Spinal cord (tissue), 10 donors: ENCODE measurements at places on chromosomes 6 and 20. TPM values are rescaled to one million over a fixed set of nuclear protein-coding genes. Genes with fewer than 3 reads are reported as not detected.

GRCh38 chr6:42136508-42137193 lies 5.8 kb downstream of the C6orf132 start:
- H3K4me3 ChIP-seq, result no peak overlapping the region
- peaks cover 7% of the 10 kb centered on the region for H3K27me3 ChIP-seq
- H3K36me3 ChIP-seq, result no peaks in the 10 kb centered on the region
- peak; percentile 41 for DNase-seq

- H3K4me1 ChIP-seq, result no peaks in the 10 kb centered on the region
- H3K36me3 ChIP-seq, result no peaks in the 10 kb centered on the region
- no peak overlapping the region for H3K4me3 ChIP-seq
- no peak for DNase-seq
These were observed 58.6 kb downstream of the EFCAB8 start for GRCh38 chr20:32917191-32917950.

DNA sequence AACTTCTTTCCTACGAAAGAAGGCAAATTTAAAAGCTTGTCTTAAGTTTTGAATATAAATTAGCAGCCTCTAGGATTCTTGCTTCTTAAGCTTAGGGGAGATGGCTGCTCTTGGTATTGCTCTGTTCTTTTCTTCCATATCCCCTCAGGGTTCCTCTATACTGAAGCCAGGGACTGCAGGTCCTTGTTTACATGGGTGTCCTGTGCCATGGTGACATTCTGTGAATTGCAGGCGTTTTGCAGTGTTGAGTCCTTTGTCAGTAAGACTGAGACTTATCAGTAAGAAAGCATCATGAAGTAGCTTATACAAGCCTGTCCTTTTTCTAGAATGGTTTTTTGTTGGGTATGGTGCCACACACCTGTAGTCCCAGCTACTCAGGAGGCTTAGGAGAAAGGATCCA lies 147.8 kb downstream of the ARID1B start:
- H3K4me3 ChIP-seq, result no peak overlapping the region
- no peaks in the 10 kb centered on the region for H3K36me3 ChIP-seq

DNA sequence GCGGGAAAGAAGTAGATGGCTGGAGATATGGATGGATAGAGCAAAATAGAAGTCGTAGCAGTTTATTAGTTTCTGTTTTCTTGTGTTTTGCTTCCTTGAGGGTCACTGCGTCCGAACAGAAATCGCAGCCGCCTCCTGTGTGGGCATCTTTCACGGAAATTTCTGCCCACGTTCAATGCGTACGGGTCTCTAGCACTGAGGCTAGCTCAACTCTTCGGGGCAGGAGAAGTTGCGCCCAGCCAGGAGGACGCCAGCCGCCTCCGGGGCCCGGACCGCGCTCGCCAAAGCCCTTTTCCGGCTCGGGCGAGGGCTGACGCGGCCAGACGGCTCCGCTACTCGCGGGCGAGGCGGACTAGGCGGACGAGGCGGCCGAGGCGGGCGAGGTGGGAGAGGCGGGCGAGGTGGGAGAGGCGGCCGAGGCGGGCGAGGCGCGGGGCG lies 814 bp downstream of the TFAP2B start:
- H3K4me3 ChIP-seq, result peak overlapping the region; percentile 43
- no peaks in the 10 kb centered on the region for H3K36me3 ChIP-seq
- H3K4me1 ChIP-seq, result peaks cover 18% of the 10 kb centered on the region

DNA sequence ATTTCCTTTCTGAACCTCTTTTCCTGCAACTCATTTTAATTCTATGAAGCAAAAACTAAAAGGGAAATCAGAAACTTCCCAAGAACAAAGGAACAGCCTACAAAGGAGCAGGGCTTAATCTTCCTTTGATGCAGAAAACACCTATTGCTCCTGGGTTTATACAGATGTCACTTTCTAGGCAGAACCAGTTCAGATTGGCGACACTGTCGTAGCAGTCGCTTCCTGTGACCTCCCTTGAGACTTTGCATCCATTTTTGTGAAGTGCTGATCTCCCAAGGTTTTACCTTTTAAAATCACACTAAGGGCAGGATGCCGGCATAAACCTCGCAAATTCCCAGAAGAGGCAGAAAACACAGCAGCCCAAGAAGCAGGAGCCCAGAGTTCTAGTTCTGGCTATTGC lies 40.1 kb downstream of the JAG1 start:
- H3K4me3 ChIP-seq, result no peak overlapping the region
- H3K27me3 ChIP-seq, result no peaks in the 10 kb centered on the region
- H3K36me3 ChIP-seq, result no peaks in the 10 kb centered on the region
- DNase-seq, result no peak
- H3K27ac ChIP-seq, result no peak overlapping the region

DNA sequence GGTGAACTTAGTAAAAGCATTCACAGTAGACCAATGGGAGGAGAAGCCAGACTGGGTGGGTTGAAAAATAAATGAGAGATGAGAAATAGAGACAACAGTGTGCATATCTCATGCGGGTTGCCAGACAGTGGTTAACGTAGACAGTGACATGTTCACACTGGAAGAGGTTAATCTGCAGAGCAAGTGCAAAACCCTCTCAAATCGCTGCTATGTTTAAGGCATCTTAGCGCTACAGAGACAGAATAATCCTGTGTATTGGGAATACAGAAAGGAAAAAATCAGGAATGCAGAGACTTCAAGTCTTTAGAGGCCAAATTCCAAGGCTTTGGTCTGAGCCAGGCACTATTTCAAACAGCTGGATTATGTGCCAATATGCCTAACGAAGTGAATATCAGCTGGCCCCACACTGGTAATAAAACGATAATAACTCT lies 107.1 kb downstream of the TSHZ2 start:
- no peak overlapping the region for H3K27ac ChIP-seq
- H3K36me3 ChIP-seq, result no peaks in the 10 kb centered on the region
- no peak overlapping the region for H3K4me3 ChIP-seq
- no peaks in the 10 kb centered on the region for H3K27me3 ChIP-seq
- DNase-seq, result no peak
- no peaks in the 10 kb centered on the region for H3K4me1 ChIP-seq

GRCh38 chr6:136723780-136724179 lies 68.5 kb downstream of the MAP3K5 start:
- H3K4me3 ChIP-seq, result no peak overlapping the region
- no peak for DNase-seq
- H3K27me3 ChIP-seq, result no peaks in the 10 kb centered on the region
- H3K36me3 ChIP-seq, result no peaks in the 10 kb centered on the region

DNA sequence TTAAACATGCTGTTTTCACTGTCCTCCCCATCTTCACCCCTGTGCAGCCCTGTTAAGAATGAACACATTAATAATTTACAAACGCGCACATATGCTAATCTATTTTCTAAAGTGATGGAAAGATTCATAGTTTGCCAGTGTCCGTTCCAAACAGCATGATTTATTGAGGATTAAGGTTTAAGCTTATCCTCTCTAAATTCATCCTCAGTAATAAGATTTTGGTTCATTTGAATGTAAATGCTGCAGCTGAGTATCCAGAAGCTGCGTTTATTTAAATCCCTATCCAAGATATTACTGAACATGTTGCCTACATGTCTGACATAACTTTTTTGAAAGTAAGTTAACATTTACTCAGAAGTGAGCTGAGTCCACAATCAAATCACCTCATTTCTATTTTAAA lies 42.8 kb upstream of the FAM135A start:
- no peaks in the 10 kb centered on the region for H3K4me1 ChIP-seq
- H3K27ac ChIP-seq, result no peak overlapping the region
- no peak for DNase-seq
- no peaks in the 10 kb centered on the region for H3K27me3 ChIP-seq
- no peak overlapping the region for H3K4me3 ChIP-seq

DNA sequence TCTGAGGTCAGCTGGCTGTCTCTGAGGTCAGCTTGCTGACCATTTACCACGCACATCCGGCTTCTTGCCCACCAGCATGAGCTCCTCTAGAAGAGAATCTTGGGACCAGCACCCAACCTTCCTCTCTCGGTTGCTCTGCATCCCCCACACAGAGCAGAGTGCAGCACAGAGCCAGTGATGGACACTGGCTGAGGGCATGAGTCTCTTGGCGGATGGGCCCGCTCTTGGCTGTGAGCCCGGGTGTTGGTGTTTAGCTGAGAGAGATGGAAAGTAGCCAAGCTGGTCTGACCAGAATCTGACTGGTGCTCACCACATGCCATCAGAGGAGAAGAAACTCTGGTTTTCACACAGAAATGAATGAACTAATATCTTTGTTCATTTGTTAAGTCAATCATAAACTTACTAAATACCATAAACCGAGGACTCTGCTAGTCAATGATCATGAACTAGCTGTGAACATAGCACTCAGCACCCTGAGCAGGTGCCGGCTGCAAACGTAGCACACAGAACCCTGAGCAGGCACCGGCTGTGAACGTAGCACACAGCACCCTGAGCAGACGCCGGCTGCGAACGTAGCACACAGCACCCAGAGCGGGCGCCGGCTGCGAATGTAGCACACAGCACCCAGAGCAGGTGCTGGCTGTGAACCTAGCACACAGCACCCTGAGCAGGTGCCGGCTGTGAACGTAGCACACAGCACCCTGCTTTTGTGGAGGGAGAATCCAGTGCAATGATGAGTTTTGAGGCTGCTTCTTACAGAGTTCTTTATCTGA lies 10.4 kb upstream of the THBS2 start:
- H3K36me3 ChIP-seq, result no peaks in the 10 kb centered on the region
- H3K27me3 ChIP-seq, result no peaks in the 10 kb centered on the region
- peaks cover 18% of the 10 kb centered on the region for H3K4me1 ChIP-seq
- no peak for DNase-seq
- H3K4me3 ChIP-seq, result no peak overlapping the region

DNA sequence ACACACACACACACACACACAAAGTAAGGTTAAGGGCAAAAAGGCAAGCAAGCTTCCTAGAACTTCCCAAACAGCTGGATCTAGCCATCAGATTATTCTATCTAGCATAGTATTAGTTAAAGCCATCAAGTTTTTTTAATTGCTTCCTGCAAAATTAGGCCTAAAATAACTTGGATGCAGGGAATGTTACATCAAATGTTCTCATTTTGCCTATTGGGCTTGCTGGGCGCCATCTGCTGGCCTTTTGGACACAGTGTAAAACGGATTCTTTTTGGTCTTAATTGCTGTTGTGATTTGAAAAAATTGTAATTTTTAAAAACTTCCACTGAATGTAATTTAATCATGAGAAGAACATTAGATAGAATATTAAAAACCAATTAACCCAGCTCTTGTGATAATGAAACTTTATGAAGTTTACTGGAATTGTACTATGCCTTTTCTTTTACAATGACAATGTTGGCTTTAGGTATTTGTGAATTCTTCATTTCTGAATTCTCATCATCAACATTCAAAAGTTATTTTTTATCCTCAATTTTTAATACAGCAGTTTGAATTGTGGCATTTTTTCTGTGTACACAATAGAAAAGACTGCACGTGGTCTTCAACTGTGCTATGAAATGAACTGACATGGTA lies 6.8 kb downstream of the MKKS start:
- no peaks in the 10 kb centered on the region for H3K4me1 ChIP-seq
- no peaks in the 10 kb centered on the region for H3K36me3 ChIP-seq
- H3K27ac ChIP-seq, result no peak overlapping the region
- no peak for DNase-seq
- no peak overlapping the region for H3K4me3 ChIP-seq

DNA sequence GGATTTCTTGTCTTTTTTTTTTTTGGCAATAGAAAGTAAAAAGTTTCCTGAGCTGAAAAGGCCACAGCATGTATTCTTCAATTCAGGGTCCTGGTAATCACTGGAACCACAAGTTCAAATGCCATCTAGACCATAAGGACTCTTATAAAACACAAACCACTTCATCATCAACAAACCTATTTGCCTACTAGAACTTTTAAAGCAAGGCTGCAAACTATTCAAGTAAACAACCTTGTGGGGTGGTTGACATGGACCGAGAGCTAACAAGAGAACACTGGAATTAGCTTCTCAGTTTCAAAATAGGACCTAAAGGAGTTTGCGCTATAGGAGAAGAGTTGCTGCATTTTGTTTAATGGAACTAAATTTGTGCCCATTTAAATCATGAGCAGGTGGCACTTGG lies 215.9 kb downstream of the ATXN1 start:
- no peaks in the 10 kb centered on the region for H3K27me3 ChIP-seq
- H3K36me3 ChIP-seq, result no peaks in the 10 kb centered on the region
- no peak for DNase-seq
- peaks cover 5% of the 10 kb centered on the region for H3K4me1 ChIP-seq
- H3K4me3 ChIP-seq, result no peak overlapping the region

DNA sequence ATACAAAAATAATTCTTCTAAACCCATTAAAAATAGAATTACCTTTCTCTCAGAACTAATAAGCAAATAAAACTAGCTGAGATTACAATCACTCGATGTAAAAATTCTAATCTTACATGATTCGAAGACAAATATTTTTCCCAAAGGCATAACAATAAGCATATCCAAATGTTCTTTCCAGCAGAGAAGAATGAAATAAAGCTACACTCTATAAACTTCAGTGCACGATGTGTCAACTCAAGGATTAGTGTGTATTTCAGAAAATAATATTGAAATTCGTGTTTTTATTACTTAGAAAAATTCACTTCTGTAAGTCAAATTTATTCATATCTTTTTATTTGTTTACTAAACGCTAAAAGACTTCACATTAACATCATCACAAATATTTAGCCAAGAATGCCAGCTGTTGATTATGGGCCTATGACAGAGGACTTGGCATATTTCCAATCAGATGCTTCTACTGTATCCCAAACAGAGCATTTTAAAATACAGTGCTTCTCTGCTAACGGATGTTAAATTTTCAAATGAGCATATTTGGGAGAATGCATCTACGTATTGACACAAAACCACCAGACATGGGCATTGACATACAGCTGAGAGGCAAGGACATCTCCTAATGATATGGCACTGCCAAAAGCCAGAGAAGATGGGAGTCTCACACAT lies 54.7 kb upstream of the PDE7B start:
- H3K4me3 ChIP-seq, result no peak overlapping the region
- H3K4me1 ChIP-seq, result no peaks in the 10 kb centered on the region
- no peaks in the 10 kb centered on the region for H3K27me3 ChIP-seq
- DNase-seq, result no peak
- no peak overlapping the region for H3K27ac ChIP-seq

The TRAPPC3L gene
- total RNA-seq, result 16.1 TPM

The ADAM33 gene
- 21.1 TPM for total RNA-seq

The PRKN gene
- total RNA-seq, result 9.5 TPM

The SIRPD gene
- total RNA-seq, result not detected

The NEURL2 gene
- total RNA-seq, result 2.4 TPM

The ADGRB3 gene
- total RNA-seq, result 26.9 TPM

The SIRPB2 gene
- total RNA-seq, result 1.8 TPM

The FRK gene
- total RNA-seq, result 1.9 TPM
